ENCODE measurements at places on chromosomes 7 and 10.

GRCh38 chr7:144762853-144763252 lies 73.0 kb downstream of the TPK1 start:
- no peak for DNase-seq

GRCh38 chr10:123766761-123767160 lies 100.6 kb downstream of the GPR26 start:
- no peak for DNase-seq

DNA sequence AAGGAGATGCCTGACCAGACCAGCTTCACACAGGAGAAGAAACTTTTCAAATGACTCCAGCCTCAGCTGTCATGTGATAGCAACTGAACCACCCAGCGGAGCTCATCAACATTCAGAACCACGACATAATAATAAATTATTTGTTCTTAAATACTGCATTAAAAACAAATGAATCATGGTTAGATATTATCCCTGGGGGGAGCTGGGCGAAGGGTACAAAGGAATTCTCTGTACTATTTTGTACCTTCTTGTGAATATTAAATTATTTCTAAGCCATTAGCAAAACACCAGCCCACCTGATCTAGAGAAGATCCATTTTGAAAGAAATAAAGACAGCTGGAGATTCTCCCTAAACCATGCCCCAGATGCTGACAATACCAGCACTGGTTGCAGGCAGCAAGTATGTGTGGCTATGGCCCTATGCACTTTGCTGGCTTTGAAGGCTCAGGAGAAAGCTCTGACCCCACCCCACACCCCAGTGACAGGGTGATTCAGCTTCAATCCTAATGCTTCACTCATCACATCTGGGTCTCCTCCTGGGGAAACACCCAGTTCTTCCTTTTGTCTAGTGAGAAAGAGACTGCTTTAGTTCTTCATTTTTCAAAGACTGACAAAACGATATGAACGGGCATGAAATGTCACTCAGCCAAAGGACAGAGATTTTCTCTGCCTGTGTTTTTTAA lies 45.5 kb upstream of the NKX2-3 start:
- DNase-seq: no peak

GRCh38 chr7:3250725-3251124 lies 50.3 kb upstream of the SDK1 start:
- DNase-seq: no peak

DNA sequence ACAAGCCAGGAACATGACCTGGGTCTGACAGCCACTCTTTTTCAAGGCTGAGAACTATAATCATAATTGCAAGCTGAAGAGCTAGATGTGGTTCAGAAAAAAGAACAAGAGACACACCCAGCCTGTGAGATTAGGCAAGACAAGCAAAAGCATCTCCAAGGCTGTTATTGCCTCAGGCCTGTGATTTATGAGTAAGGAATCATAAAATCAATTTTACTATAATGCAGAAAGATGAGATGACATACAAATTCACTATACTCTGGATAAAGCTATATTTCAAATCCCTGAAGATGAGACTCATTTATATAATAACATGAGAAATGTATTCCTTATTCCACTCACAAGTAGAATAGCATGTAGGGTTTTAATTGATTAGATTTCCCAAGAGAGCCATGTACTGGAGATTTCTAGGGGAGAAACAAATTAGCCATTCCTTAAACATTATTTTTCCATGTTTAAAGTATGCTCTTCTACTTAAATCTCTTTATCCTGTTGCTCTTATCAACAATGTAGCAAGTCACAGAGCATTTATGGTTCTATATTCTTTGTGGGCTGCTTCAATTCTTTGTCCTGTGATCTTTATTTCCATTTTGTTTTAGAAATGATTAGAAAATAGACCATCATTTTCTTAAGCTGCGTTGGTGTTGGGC lies 47.4 kb downstream of the FHIP2A start:
- DNase-seq: no peak
